ENCODE measurements at places on chromosomes 12 and 14.

- DNase-seq = no peak
Measured at GRCh38 chr12:130825771-130826150, 13.3 kb downstream of the STX2 start.

DNA sequence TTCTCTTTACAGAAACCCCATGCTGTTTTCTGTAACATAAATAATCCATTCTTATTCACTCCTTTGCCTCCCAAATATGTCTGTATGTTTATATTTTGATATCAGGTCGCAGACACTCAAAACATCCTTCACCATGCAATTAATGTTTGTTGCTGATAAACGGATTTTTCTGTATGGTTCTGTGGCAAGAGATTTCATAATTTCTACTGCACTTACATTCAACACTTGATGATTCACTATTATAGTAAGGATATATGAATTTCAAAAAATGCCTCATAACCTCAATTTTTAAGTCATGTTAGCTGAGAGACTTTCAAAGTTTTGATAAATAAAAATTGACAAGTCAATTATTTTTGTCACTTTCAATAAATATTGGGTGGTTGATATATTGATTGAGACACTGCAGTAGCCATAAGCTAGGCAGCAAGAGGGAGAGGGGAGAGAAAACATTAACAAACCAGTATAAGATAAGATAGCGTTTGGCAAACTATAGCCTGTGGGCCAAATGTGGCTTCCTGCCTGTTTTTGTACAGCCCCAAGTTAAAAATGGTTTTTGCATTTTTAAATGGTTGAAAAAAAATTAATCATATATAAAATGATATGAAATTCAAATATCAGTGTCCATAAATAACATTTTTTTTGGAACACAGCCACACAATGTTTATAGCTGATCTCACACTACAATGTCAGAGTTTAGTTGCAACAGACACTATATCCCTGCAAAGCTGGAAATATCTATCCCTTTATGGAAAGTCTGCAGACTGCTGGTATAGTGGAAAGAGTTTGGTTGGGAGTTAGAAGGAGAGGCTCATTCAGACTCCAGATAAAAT, 18.3 kb downstream of the ALDH6A1 start:
- no peak for DNase-seq

GRCh38 chr12:82527165-82527780, 159.4 kb upstream of the TMTC2 start:
- peak; percentile 43 for DNase-seq

- DNase-seq = no peak
Measured at GRCh38 chr14:54106661-54107377, 150.2 kb upstream of the BMP4 start.

DNA sequence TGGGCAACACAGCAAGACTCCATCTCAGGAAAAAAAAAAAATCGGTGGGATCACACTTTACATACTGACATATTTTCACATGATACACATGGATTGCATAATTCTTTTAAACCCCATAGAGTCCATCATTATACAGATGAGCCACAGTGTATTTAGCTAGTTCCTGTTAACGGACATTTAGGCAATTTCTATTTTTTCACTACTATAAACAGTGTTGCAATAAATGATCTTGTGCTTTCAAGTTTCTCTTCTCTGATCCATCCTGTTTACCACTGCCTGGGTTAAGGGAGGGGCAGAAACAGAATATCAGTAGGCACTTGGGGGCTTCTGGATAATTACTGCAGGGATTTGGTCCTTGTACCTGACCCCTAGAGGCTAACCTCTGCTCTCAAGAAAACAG, 43.4 kb upstream of the SPTLC2 start:
- no peak for DNase-seq

GRCh38 chr14:76950055-76951020, 78.2 kb downstream of the IRF2BPL start:
- DNase-seq = peak; percentile 68

DNA sequence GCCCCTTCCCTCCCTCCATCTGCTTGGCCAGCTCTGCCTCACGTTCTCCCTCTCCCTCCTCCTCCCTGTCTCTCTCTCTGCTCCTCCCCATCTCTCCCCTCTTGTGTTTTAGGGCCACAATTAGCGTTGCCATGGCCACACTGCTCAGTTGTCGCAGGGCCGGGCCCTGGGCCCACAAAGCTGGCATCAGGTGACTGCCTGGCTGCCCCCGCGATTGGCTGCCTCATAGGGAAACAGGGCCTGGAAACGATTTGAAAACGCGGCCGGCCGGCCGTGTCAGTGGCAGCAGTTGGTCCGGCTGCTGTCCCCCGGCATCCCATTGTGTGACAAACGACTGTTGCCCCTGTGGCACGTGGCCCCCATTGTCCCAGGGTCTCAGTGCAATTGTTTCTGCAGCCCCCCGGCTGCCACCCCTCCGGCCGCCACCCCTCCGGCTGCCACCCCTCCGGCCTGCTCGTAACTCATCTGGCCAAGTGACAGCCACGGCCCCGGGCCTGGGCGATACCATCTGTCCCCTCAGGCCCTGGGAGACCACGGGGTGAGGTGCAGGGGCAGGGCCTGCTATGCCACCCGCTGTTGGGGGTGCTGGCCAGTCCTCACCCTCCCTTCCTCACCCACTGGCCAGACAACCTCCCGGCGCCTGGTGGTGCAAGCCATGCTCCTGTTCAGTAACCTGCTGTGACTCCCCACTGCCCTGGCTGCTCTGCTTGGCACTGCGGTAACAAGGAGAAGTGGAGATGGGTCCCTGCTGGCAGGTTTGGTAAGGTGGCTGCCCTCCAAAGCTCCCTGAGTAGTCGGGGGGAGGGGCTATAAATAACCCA, 17.4 kb downstream of the FOXN4 start:
- DNase-seq = no peak

DNA sequence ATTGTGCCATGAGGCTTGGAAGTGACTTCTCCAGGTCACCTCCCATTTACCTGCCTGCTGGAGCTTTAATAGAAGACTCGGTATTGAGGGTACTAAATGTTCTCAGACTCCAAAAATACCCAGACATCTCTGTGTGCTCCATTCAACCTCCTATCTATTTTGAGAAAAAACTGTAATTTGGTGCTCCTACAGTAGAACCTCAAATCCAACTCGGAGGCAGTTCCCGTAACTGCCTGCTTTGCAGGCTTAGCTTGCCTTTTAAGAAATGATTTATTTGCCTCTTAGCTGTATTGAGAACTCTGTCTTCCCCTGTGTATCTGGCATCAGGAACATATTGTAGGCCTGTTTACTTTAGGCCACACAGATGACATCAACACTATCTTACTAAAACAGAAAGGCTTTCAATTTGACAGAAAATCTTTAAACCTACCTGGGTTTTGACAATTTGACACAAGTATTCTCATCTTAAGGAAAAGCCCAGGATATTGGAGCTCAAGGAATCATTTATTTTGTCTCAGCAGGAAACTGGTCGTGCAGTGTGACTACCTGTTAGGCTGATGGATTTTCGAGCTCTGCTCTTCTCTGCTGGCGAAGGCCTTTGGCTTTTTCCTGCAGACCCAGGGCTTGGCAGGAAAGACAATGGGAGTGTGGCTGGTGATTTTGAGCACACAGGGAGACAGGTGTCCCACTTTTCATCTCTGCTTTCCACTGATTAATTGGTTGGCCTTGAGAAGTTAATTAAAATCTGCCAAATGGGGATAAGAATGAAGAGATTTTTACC, 314.8 kb downstream of the SNAPC1 start:
- DNase-seq = no peak

GRCh38 chr12:75048767-75049166, 160.9 kb downstream of the KCNC2 start:
- no peak for DNase-seq

GRCh38 chr12:49587174-49587908, 18.1 kb downstream of the FAM186B start:
- no peak for DNase-seq

DNA sequence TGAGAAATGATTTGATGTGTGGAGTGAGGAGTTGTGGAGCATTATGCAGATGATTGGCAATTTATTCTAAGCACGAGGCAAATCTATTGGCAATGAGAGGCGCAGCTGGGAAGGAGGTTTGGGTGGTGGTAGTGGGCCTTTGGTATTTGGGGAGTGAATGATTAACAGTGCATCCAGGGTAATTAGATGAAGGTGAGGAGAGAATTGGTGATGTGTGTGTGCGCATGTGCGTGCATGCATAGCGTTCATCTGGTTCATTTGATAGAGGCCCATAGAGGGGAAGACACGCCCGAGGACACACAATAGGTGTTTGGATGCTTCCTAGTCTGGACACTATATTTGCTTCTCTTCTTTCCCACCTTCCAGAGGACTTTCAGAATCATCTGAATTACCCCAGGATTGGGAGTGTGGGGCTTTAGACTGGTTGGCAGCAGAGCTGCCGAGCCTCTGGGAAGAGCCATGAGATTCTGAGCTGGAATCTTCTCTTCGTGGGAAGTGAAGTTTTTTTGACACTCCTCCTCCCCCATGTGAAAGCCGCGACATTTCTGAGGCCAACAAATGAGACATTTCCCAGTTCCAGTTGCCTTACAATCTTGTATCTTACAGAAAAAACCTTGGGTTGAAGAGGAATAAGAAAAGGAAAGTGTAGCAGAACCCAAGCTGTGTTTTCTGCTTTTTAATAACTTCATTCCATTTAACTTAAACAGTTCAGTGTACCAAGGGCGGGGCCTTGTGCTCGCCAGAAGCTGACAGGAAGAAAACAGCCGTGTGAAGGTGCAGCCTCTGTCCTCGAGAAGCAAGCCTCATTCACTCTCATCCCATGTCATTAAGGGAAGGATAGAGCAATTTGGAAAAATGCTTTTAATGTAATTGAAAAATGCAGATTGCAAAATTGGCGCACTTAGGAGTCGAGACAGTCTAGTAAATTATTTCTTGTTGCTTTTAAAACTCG, 65.2 kb downstream of the SLC25A47 start:
- no peak for DNase-seq

DNA sequence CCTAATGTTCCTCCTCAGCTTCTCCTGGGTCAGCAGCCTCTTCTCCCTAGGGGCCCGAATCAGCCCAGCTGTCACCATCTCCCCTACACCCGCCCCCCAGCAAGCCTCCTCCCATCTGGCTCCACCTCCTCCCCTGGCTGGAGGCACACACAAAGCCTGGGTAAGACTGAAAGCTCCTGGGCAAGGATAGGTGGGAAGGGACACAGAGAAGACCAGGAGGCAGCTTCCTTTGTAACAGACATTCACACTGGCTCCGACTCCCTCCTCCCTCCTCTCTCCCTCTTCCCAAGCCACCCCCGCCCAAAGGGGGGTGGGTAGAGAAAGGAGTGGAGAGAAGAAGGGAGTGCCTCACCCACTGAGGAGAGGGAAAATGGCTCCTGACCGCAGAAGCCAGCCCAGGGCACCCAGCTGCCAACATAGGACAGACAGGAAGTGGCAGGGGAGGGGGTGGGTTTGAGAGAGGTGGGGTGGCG, 4.0 kb downstream of the CHD4 start:
- DNase-seq = no peak

Measured in pulmonary artery endothelial cell (primary cell).